ENCODE measurements at places on chromosomes 5 and 9.

DNA sequence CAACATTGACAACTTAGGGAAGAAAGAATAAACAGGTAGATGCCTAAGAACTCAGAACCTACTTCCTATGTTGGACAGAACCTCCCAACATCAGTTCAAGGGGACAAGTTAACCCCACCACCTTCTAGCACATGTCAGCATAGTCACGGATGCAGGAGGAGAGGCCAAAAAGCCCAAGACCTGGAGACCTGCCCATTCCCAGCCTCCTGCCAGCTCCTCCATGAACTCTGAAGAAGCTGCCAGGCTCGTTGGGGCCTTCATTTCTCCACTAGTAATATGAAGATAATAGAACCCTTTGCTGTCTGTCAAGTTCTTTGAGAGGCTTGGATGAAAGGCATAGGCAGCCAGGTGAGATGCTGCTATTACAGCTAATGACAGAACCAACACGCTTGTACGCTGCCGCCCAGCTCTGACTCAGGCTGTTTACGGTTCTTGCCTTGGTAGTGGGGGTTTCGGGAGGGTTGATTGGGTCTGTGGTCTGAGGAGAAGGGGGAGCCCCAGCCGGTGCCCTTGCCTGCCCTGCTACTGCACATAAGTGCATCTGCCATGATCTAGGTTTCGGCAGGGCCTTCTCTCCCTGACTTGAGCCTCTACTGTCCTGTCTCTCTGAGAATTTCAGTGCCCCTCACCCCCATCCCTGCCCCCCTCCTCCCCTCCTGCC, 82.2 kb downstream of the NRG2 start:
- no peak for DNase-seq

DNA sequence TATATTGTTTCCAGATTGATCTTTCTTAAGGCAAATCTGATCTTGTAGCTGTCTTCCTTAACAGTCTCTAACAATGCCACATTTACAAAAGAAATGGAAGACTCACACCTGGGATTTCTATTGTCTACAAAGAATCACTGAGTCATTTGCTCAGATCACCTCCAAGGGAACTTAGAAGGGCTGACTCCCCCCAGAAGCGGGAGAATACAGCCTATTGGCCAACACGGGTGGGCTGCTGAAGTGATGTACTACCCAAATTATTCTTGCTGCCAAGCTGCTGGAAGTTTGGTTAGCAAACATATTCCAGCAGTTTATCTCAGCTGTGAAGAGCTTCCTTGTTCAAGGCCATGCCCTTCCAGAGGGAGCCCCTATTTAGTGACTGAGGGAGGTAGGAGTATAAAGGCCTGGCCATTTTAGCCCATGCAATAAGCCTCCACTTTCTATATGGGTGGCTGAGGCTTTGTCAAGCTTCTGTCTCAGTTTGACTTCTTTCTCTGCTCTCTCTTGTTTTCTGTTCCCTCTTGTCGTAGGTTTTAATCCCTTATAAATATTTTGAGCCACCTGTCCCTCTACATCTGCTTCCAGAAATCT, 379.4 kb downstream of the PRR16 start:
- DNase-seq = no peak

- DNase-seq = no peak
Observed at GRCh38 chr5:101543780-101544179, 640.7 kb upstream of the ST8SIA4 start.

DNA sequence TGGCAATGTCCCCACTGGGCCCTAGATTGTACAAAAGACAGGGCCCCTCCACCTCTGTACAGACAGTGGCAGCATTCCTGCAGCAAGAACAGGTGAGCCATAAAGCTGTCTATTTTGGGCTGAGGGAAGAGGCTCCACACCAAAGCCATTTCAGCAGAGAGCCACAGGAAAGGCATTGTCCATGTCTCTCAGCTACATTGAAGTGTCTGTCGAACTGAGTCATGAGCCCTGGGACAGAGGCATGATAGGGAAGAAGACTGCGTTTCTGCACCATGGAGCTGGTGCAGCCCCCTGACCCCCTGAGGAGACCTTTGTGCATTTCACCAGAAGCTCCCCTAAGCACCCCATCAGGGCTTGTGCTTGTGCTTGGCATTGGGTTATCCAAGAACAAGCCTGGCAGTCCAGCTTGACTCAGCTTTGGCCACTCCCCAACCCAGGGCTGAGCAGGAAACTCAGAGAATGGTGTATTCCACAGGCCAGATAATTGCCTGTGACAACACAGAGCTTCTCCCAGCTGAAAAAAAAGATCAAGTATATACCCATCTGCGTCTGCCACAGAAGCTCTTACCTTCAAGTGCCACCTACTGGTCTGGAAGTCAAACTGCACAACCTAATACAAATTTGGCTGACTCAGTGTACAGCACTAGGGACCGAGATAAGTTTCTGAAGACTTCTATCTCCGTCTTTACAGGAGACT, 5.9 kb upstream of the FRMD3 start:
- DNase-seq = peak; percentile 44

DNA sequence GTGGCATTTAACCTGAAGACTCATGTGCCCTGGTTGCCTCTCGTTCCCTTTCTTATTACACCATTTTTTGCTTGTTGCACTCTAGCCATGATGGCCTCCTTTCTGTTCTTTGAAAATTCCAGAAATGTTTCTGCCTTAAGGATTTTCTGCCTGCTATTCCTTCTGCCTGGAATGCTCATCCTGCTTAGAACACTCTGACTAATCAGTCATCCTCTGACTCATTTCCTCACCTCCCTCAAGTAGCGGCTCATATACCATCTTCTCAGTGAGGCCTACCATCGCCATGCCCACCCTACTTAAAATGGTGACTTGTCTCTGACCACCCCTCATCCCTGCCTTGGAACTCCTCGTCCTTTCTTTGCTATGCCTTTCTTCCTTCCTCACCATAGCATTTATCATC, 68.8 kb downstream of the KIF4B start:
- DNase-seq = peak; percentile 42

DNA sequence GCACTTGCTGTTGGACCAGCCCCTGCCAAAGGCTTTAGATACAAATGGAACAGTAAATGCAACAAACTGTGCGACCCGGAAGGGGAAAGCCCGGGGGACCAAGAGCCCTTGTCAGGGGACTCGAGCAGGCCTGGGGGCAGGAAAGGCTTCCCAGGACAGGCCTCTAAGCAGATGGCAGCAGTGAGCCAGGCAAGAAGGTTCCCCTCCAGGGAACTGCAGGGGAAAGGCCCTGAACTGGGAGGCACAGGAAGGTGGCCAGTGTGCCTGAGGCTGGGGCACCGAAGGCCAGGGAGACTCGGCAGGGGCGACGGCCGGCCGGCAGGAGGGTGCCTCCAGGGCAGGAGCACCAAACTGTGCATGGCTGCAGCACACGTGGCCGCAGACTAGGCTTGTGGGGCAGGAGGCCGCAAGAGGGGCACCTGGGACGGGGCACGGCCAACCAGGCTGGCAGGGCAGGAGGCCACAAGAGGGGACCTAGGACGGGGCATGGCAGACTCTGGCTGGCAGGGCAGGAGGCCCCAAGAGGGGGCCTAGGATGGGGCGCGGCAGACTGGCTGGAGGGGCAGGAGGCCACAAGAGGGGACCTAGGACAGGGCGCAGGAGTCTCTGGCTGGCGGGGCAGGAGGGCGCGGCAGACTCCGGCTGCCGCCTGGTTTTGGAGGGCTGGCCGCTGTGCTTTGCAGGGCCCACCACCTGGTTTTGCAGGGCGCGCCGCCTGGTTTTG, 10.0 kb downstream of the VAV2 start:
- DNase-seq = no peak

- DNase-seq = no peak
Observed at GRCh38 chr5:608429-609370, 3.4 kb upstream of the CEP72 start.

DNA sequence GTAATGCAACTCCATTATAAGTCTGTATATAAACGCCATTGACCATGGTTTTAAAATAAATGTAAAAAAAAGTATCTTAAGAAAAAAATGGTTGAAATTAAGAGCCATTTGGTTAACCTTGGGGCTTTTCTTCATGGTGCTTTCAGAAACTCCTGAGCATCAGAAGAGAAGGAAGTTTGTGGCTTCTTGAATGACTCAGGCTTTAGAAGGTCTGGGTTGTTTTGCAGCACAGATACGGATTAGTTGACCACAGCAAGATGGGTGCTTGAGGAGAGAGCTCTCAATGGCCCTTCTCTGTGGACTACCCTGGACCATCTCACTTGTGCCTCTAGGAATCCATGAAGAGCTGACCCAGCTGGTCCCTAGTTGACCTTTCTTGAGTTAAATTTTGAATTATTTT, 189.5 kb downstream of the TMEM38B start:
- DNase-seq = no peak

DNA sequence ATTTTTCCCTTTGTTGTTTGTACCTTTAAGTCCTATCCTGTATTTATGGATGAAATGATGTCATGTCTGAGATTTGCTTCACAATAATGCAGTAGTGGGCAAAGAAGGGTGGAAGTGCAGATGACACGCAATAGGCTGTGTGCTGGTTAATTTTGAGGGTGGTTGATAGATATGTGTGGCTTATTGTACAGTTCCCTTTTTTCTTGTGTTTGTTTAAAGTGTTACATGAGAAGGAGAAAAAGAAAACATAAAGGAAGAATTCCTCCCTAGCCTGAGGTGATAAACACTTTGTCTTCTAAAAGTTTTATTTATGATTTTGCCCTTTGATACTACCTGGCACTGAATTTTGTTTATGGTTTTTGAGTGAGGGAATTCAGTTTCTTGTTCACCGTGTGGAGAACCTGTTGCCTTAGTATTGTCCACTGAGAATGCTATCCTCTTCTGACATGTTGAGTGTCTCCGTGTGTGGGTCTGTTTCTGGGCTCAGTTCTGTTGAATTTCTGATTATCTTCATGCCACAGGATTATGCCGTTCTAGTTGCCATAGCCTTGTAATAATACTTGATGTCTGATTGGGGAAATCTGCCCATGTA, 52.3 kb upstream of the FAM120AOS start:
- no peak for DNase-seq

- DNase-seq = no peak
Observed at GRCh38 chr5:104171958-104172690, 609.5 kb upstream of the NUDT12 start.

GRCh38 chr9:105119156-105119555, 125.3 kb upstream of the SLC44A1 start:
- no peak for DNase-seq

DNA sequence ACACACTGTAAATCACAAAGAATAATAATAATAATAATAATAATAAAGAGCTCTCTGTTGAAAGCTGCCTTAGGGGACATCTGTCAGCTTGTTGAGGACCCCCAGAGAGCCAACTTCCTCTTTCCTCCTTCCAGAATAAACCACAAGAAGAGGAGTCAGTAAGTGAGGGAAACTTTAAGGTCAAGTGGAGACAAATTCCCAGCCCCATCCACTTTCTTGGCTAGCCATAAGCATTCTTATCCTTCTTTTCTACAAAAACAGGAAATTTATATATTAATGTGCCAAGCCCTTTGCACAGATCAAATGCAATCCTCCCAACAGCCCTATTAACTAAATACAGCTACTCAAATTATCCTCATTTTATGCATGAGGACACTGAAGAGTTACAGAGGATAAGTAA, 9.4 kb upstream of the C5orf58 start:
- DNase-seq = no peak

DNA sequence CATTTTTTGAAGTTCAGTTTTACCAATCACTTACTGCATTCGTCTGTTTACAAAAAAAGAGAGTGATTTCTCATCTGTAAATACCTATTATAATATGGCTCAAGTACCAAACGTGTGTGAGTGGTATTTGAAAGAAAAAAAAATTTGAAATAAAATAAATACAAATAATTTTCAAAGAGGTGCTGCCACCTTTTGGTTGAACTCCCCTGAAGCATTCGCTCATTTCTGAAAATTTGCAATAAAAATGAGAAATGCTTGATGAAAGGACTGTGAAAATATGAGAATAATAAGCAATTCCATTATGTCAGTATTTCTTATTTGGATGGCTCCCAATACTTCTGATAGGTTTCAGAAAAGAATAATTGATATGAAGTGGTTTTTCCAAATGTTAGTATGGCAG, 409.9 kb downstream of the CTNND2 start:
- no peak for DNase-seq

DNA sequence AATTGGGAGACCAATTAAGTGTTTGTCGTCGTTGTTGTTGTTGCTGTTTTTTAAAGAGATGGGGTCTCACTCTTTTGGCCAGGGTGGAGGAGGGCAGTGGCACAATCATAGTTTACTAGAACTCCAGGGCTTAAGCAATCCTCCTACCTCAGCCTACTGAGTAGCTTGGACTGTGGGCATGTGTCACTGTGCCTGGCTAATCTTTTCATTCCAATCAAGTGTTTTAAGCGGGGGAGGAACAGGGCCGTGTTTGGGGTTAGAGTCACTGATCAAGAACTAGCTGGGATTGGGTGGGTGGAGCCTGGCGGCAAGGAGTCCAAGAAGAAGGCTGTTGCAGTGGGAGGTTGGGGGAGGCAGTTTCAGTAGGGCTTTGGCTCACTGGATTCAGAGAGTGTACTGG, 13.8 kb downstream of the SNX30 start:
- DNase-seq = peak; percentile 87

- DNase-seq = peak; percentile 20
Observed at GRCh38 chr5:67992923-67993322, 222.6 kb upstream of the PIK3R1 start.

All from MG63 (cell line).